ENCODE measurements at places on chromosomes 11 and 22.
A peak's percentile ranks its signal among the peaks of the same experiment; 100 is the strongest.

GRCh38 chr11:87859636-87860035 lies 315.6 kb downstream of the RAB38 start:
- DNase-seq = peak; percentile 7

- DNase-seq = no peak
These were observed 77.6 kb downstream of the ENTHD1 start for GRCh38 chr22:39815932-39816331.

GRCh38 chr11:76763573-76764346 lies 19.4 kb upstream of the TSKU start:
- DNase-seq = no peak

GRCh38 chr11:67022341-67022933 lies 497 bp upstream of the SYT12 start:
- no peak for DNase-seq

DNA sequence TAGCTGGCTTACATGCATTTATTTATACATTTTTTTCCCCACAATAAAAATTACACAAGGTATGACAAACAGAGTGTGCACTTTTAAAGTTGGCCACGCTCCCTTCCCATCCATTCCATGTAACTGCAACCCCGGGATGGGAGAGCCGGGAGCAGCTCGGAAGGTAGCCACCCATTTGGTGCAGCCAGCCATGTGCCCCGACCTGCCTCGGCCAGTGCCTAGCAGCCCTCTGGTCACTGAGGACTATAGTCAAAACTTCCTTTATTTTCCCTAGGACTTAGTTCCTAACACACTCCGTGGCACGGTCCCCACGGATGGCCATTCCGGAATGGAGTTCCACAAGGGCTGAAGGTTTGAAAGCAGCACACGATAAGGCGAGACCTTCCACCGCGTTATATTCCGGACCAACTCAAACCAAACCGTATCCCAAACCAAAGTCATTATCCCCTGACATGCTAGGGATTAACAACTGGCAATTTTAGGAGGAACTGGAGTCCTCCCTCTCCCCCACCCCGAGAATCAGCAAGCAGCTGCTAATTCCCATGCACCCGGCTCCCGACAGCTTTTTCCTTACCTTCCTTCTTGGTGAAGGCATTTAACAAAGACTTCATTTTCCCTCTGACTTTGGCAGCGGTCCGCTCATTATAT lies 426.4 kb downstream of the SHANK2 start:
- no peak for DNase-seq

- no peak for DNase-seq
These were observed 3.7 kb upstream of the HEPHL1 start for GRCh38 chr11:94017446-94017845.

- DNase-seq = peak; percentile 74
These were observed 51.1 kb downstream of the RTN4R start for GRCh38 chr22:20216863-20217499.

DNA sequence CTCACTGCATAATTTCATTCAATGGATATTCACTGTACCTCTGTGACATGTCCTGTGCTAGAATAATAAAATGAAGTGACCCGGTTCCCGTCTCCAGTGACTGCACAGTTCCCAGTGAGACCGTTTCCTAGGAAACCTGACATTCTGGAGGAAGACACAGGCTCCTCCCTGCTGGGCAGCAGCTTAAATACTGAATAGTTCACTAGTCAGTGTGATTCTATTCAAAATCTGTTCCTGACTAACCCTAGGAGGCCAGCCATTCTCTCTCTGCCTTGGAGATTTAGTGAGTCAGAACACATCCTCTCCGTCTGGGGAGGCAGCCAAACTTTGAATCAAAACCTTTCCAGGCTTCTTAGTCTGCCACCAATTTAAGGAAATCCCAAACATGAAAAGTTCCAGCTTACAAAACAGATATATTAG lies 11.3 kb downstream of the TRIM66 start:
- DNase-seq = no peak

DNA sequence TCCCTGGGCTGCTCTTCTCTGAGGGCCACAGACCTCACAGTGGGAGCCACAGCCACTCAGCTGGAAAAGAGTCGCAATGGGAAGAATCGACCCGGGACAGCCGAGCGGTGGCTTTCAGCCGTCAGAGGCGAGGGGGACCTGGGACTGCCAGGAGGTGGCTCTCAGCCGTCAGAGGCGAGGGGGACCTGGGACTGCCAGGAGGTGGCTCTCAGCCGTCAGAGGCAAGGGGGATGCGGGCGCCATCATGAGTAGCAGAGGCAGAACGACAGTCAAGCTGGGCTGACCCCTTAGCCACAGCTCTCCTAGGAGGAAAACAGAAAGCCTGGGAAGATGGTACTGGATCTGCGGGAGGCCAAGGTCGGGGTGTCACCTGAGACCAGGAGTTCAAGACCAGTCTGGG lies 14.9 kb upstream of the MUC2 start:
- DNase-seq = no peak

Data from LNCaP clone FGC (cell line).